ENCODE measurements at places on chromosomes 3 and 15. TPM values are rescaled to one million over a fixed set of nuclear protein-coding genes. Genes with fewer than 3 reads are reported as not detected.

DNA sequence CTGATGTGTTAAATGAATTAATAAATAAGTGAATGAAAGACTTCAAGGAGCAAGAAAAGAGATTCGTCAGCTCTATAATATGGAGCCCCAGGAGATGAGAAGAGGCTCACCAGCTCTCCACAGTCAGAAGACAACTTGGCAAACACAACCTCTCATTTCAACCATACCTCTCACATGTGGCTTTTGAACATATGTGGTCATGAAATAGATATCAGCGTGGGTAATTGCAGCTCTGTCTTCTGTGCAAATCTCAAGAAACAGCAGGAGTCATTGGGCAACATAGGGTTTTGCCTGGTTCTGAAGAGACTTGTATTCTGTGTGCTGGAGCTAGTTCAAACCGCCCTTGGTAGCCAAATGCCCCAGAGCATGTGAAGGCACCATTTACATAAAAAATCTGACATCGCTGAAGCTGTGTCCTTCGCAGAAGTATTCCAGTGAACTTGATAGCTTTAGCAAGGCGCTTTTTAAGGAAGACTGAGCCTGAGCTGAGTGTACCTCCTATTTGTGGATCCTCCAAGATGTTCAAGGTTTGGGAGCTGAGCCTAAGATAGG, 8.4 kb downstream of the CX3CR1 start:
- DNase-seq: no peak

CCDC33 gene
- not detected for polyA plus RNA-seq

DNA sequence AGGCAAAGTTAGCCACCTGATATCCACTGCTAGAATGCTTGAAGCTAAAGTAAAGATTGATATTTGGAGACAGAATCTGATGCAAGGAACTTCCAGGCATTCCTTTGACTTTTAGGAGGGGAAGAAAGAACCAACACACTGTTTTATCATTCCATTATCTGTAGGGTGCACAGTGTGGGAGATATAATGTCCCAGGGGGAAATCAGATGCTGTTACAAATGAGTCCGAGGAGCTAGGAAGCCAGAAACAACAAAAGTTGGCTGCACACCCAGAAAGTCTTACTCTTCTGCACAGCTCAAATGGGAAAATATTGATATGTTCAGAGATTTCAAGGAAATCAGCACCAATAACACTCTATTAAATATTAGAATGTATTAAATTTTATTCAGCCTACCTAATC, 113.6 kb upstream of the ROBO1 start:
- DNase-seq: no peak

SMAD6 gene
- polyA plus RNA-seq: 7.5 TPM

- no peak for DNase-seq
Observed at GRCh38 chr3:139388077-139388476, 1.4 kb downstream of the COPB2 start.

EXOG gene
- polyA plus RNA-seq: 17.4 TPM

- peak; percentile 34 for DNase-seq
Observed at GRCh38 chr3:57221883-57222282, 5.6 kb upstream of the APPL1 start.

A4GNT gene
- not detected for polyA plus RNA-seq

GRCh38 chr15:95078003-95078402, 846.6 kb downstream of the MCTP2 start:
- DNase-seq: peak; percentile 25

PDZRN3 gene
- polyA plus RNA-seq: 91.6 TPM

UBA7 gene
- polyA plus RNA-seq: 20.5 TPM

DNA sequence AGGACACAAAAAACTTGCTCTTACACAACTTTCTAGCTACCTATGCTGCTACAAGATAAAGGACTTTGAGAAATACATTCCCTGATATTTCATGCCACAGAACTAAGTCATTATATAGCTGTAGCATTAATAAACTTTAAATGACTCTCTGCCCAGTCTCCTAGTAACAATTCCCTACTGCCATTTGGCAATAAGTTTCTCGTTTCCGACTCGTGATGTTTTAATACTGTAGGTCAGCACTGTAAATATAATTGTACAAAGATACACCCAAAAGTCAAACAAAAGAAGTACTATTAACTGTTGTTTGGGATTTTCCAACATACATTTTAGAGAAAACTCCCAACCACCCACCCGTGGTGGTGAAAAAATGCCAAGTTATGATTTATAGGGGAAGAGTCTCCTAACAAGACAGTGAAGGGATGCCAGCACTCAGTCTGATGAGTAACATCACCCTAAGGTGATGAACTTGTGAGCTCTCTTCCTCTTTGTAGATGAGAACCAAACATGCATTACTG, 132.2 kb downstream of the DUT start:
- DNase-seq: no peak

DNA sequence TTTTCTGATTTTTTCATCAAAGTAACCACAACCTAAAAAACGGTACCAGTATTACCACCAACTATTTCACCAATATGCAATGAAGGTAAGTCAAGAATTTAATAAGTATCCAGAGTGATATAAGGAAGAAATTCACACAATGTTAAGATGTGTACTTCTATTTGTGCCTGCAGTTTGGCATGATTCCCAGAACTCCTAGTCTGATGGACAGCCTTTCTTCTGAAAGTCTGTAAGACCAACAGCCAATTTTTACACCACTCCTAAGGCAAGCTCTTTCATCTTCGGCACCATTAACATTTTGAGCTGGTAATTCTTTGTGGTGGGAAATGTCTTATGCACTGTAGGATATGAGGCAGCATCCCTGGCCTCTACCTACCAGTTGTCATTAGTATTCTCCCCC, 108.3 kb downstream of the VPS13C start:
- no peak for DNase-seq

- DNase-seq: no peak
Observed at GRCh38 chr15:39657181-39657580, 76.3 kb downstream of the THBS1 start.

GRCh38 chr15:56805466-56806147, 72.3 kb upstream of the ZNF280D start:
- DNase-seq: no peak

CHST2 gene
- 4.4 TPM for polyA plus RNA-seq

GRCh38 chr3:168395551-168395950, 299.8 kb upstream of the GOLIM4 start:
- DNase-seq: no peak

DNA sequence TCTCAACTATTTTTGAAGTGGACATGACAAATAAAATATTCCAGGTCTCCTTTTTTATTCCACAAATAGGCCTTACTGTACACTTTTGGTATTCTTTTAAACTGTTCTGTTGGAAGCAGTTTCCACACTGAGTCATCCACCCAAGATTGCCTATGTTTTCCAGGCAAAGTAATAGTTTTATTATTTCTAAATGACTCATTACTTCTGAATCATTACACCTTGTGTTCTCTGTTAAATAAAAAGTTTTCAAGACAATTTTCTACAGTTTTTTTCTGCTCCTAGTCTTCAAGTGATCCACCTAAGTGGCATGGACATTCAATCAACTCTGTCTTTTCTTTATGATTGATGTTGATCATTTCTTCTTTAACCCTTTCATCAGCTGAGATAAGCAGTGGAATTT, 26.5 kb downstream of the PPP2R3A start:
- DNase-seq: no peak

- DNase-seq: no peak
Observed at GRCh38 chr3:3125977-3126376, 763 bp upstream of the TRNT1 start.

DNA sequence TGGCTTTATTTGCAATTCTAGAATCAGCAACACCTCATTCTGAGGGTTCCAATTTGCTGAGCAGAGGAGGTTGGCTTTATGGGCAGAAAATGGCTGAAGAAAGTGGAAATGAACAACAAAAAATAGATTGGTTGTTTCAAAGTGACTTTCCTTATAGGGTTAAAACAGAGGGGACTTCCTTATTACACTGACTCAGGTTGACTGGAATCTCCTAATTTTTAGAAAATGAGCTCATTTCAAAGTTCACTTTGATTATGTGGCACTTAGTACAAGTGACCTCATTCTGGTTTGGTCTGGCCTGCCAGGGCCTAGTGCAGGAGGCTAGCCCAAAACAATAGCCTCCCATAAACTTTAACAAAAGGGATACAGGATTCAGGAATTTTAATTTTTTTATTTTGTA, 41.4 kb downstream of the NFKBIZ start:
- DNase-seq: no peak

DNA sequence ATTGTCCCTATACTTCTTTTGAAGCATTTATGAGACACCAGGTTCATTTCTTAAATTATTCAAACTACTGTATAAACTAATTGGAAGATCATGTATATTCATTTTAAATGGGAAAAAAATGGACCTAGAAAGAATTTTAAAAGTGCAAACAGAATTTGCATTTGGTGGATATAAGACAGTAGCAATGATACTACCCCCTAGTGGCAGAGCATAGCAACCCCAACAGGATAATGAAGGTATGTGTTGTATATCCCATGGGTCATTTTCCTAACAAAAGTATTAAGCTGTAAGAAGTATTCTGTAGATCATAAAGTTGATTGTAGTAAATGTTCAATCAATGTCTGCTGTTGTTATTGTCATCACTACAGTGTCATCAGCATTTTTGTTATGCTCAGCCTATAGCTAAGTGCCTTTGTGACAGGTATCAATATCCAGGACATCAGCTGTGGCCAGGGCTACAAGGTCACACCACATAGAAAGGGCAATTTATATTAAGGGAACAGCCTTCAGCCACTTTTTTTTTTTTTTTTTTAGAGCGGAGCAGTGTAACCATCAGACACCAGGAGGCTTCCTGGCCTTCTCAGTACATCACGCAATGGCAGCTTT, 175.8 kb downstream of the FOXB1 start:
- DNase-seq: no peak

DNA sequence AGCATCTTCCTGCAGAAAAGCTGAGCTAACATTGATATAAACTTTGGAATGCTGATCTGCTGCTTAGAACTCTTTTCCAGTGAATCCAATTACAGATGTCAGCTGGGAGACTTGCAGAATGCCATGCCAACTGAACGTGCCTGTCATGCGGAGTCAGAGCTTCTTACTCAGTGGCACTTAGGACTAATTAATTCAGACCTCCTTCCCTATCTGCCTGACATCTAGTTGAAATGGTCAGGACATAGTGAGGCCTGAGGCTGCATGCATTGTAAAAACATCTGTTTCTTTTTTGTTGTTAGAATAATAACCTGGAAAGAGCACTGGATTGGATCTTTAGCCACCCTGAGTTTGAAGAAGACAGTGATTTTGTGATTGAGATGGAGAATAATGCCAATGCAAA, 112.6 kb downstream of the USP13 start:
- no peak for DNase-seq

GRCh38 chr15:68733666-68734065, 87.0 kb downstream of the ANP32A start:
- no peak for DNase-seq

- no peak for DNase-seq
Observed at GRCh38 chr15:27383726-27384125, 412.7 kb downstream of the GABRG3 start.

DNA sequence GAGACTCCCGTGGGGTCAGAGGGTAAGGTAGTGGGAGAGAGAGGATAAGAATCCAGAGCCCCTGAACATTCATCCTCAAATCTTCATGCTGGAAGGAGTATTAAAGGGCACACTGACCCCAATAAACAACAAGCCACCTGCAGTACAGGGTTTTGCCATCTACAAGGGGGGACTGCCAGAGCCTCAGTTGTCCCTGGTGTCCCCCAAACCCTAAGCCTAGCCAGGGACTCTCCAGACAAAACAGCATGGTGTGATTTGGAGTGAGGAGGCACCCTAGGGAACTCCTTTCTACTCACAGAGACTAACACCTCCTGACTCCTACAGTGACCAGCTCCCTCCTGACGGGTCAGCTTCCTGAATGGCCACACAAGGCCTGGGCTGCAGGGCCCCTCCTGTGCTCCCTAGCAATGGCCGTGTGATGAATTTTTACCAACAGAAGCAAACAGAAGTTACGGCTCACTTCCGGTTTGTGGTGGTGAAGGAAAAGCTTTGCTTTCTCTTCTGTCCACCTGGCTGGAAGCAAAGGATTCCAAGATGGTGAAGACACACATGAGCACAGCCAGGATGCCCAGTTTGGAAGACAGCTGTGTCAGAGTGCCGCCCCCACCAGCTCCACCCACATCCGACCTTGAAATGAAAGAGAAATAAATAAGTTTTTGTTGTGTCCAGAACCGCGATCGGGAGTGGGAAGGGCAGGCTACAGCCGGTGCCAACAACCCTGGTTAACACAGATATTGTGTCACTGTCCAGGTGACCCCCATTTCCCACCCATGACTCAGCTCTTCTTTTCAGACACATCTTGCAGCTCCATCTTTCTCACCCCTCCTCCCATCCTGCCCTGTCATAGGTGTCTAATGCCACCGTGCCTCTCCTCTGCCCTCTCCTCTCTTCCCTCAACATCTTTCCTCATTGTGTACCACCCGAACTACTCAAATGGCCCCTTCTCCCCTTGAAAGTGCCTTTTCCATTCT, 69.6 kb upstream of the ATP13A3 start:
- no peak for DNase-seq

KNG1 gene
- 0.06 TPM for polyA plus RNA-seq
